ENCODE measurements at places on chromosomes 7 and 10.

DNA sequence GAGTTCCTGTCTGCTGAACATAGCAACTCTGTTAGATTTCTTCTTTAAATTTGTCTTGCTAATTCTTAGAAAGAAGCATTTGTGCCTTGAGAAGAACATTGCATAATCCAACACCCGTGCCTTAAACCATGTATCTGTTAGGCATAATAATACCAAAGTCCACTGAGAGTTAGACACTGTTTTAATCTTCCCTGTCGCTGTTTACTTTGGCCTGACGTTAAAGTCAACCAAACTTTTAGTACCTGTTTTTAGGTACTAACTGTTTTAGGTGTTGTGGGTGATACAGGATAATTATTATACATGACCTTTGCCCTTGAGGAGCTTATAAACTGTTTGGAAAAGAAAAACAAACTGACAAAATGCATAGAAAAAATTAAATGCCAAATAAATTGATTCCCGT, 43.6 kb downstream of the KLHDC10 start:
- no peaks in the 10 kb centered on the region for H3K36me3 ChIP-seq
- H3K4me3 ChIP-seq = no peak overlapping the region
- no peak overlapping the region for H3K27ac ChIP-seq

- no peaks in the 10 kb centered on the region for H3K36me3 ChIP-seq
- no peaks in the 10 kb centered on the region for H3K27me3 ChIP-seq
- H3K4me1 ChIP-seq = no peaks in the 10 kb centered on the region
Observed at GRCh38 chr7:129224251-129225205, at the start of gene AHCYL2. TSS of gene AHCYL2 (plus strand) at chr7:129225030.

DNA sequence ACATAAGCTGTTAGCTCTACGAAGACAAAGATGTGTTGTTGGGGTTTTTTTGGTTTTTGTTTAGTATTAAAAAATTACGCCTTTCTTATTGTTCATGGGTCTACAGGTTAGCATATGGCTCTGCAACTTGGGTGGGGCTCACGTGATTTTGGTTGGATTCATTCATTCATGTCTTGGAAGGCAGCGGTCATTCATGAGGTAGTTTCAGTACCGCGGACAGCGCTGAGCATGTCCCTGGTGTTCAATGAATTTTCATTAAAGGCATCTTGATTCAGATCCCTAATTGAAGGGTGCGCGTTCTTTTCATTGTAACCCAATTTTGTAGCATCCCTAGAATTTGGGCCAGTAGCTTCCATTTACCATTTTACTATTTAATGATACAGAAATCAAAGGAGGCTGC, 42.9 kb upstream of the TCERG1L start:
- no peak overlapping the region for H3K27ac ChIP-seq
- DNase-seq = no peak
- no peaks in the 10 kb centered on the region for H3K27me3 ChIP-seq
- no peaks in the 10 kb centered on the region for H3K4me1 ChIP-seq

DNA sequence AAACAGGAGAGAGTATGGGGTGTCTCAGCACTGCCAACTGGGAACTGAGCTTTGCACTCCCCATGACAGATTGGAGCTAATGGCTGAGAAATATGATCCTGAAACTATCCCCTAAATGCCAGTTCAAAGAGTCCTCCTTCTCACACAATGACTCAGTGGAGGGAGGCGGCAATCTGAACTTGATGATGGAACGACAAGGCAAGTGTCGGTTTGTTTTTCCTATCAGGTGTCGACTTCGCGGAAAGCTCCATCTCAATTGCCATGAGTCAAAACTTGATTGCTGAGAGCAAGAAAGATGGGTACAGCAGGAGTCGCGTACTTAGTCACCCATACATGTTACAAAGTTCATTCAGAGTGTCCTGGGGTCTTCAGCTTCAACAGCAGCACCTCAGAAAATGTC, 52.5 kb downstream of the NPY start:
- no peaks in the 10 kb centered on the region for H3K4me1 ChIP-seq
- H3K27ac ChIP-seq = no peak overlapping the region
- no peak for DNase-seq
- peaks cover 2% of the 10 kb centered on the region for H3K27me3 ChIP-seq

DNA sequence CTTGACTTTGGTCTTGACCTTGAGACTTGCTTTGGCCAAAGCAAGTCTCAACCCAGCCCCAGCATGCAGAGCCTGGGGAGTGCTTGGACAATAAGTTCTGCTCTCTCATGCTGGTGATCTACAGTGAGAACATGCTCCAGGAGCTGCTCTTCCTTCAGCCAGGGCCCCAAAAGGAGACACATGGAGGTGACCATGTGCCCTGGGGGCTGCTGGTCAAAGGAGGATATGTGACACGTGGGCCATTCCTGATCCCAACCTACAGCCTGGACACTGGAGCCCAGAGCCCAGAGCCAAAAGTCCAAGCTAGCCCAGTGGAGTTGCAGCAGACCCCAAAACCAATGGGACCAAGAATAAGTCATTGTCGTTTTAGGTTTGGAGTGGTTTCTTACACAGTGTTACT, 78.2 kb upstream of the CHST15 start:
- H3K27ac ChIP-seq = no peak overlapping the region
- H3K27me3 ChIP-seq = no peaks in the 10 kb centered on the region
- DNase-seq = no peak
- no peaks in the 10 kb centered on the region for H3K36me3 ChIP-seq
- H3K4me3 ChIP-seq = no peak overlapping the region

GRCh38 chr10:104639590-104640338, 1.3 kb upstream of the SORCS3 start:
- H3K27me3 ChIP-seq = no peaks in the 10 kb centered on the region
- no peak for DNase-seq
- H3K4me3 ChIP-seq = no peak overlapping the region
- no peaks in the 10 kb centered on the region for H3K4me1 ChIP-seq
- no peaks in the 10 kb centered on the region for H3K36me3 ChIP-seq

DNA sequence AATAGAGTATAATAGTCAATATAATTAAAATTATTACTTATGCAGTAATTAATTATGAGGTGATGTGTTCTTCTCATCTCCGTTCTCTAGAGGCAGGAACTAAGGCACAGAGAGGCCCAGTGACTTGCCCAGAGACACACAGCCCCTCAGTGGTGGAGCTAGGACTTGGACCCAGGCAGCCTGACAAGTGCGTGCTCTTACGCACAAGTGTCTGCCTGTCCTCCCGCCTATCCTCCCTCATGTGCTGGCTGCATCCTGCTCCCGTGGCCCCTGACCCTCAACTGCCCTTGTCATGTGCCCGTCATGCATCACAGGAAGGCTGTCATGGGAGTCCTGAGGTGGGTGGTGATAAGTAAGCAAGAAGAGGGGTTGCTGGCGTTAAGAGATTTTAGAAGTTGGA, 14.3 kb downstream of the IL2RA start:
- H3K4me1 ChIP-seq = no peaks in the 10 kb centered on the region
- H3K4me3 ChIP-seq = no peak overlapping the region
- H3K36me3 ChIP-seq = no peaks in the 10 kb centered on the region
- H3K27ac ChIP-seq = no peak overlapping the region
- no peaks in the 10 kb centered on the region for H3K27me3 ChIP-seq

GRCh38 chr10:71039551-71039950, 151.2 kb upstream of the PCBD1 start:
- H3K4me1 ChIP-seq = no peaks in the 10 kb centered on the region
- no peaks in the 10 kb centered on the region for H3K36me3 ChIP-seq
- H3K27me3 ChIP-seq = no peaks in the 10 kb centered on the region

DNA sequence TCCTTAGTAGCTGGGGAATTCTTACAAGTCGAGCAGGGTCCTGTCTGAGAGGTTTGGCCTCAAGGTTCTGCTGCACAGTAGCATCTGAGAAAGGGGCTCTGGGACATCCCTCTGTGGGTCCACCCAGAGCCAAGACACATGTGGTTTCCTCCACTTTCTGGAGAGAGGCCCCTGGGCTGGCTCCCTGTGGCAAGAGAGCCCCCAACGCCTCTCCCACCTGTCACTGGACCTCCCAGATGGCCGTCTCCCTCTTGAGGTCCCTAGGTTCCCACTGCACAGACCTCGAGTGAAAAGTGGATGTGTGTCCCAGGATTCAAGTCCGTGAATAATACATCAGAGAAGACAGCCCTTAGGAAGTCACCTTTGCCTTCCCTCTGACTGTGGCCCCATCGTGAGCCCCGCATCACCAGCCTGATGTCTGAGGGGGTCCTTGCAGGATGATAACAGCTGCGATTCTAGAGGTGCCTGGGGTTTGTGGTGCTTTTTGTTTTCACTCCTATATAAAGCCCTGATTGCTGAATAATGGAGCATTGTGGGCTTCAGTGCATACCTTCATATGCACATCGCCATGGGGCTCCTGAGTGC, 319.0 kb downstream of the GLRX3 start:
- H3K27me3 ChIP-seq = no peaks in the 10 kb centered on the region
- H3K4me3 ChIP-seq = no peak overlapping the region
- H3K4me1 ChIP-seq = no peaks in the 10 kb centered on the region
- H3K36me3 ChIP-seq = no peaks in the 10 kb centered on the region

- no peak overlapping the region for H3K4me3 ChIP-seq
- H3K4me1 ChIP-seq = no peaks in the 10 kb centered on the region
- no peak overlapping the region for H3K27ac ChIP-seq
- H3K36me3 ChIP-seq = no peaks in the 10 kb centered on the region
- no peaks in the 10 kb centered on the region for H3K27me3 ChIP-seq
Observed at GRCh38 chr7:127678947-127679346, 27.0 kb downstream of the SND1 start.

DNA sequence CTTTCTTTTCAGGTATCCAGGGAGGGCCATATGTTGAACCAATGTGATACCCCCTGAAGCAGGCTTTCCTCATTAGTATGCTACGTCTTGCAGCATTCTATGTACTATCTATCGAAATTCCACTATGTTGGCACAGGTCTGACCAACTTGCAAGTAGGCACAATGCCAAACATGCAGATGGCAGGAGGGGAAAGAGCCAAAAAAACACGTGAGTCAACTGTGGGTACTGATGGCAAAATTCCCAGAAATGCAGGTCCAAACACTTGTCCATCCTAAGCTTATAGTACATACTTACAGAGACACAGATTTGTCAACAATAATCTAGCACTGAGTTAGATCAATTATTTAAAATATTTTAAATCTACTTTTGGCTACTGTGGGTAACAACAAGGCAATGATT, 394.9 kb downstream of the DGKB start:
- H3K27me3 ChIP-seq = no peaks in the 10 kb centered on the region
- H3K36me3 ChIP-seq = no peaks in the 10 kb centered on the region
- H3K27ac ChIP-seq = no peak overlapping the region
- no peak overlapping the region for H3K4me3 ChIP-seq
- no peaks in the 10 kb centered on the region for H3K4me1 ChIP-seq
- no peak for DNase-seq

GRCh38 chr10:98458809-98459784, 12.4 kb upstream of the HPS1 start:
- H3K4me1 ChIP-seq = peaks cover 3% of the 10 kb centered on the region
- no peaks in the 10 kb centered on the region for H3K27me3 ChIP-seq
- no peak for DNase-seq

DNA sequence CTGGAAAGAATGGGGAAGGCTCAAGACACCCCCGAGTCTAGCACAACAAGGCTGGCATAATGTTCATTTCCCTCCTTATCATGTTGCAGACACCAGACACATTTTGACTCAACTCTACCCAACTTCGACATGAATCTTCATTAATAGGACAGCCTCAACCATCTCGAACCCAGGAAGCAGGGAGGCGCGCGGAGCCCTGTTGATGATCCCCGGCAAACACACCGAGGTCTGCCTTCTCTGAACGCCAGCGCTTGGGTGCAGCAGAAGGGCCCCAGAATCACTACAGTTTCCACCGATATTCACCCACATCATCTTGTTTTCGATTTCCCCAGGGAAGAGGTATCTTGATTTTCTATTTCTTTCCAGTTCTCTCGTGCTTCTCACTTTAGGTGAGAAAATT, 563.6 kb downstream of the TCERG1L start:
- H3K27me3 ChIP-seq = no peaks in the 10 kb centered on the region
- H3K4me3 ChIP-seq = no peak overlapping the region
- H3K4me1 ChIP-seq = no peaks in the 10 kb centered on the region

- no peaks in the 10 kb centered on the region for H3K36me3 ChIP-seq
- H3K4me1 ChIP-seq = no peaks in the 10 kb centered on the region
- H3K27ac ChIP-seq = no peak overlapping the region
- no peak for DNase-seq
- no peaks in the 10 kb centered on the region for H3K27me3 ChIP-seq
Observed at GRCh38 chr7:43010061-43010460, 77.9 kb downstream of the MRPL32 start.

DNA sequence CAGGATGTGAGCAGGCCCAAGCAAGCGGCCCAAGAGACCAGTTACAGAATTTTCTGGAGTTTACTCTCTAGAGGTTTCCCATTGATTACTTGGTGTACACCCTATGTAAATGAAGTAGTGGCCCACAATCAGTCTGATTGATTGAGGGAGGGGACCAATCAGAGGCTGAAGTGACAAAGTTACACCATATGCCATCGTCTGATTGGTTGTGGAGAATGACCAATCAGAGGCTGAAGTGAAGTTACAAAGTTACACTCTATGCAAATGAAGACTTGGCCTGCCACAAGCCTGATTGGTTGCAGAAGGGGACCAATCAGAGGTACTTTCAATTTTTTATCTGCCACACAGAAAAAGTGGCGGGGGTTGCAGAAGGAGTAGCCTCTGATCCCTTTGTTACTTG, 83.7 kb downstream of the KIF20B start:
- no peak overlapping the region for H3K4me3 ChIP-seq
- no peak overlapping the region for H3K27ac ChIP-seq

- DNase-seq = no peak
- H3K4me3 ChIP-seq = no peak overlapping the region
- peaks cover 4% of the 10 kb centered on the region for H3K36me3 ChIP-seq
- no peak overlapping the region for H3K27ac ChIP-seq
- H3K4me1 ChIP-seq = no peaks in the 10 kb centered on the region
Observed at GRCh38 chr10:122222638-122223037, 48.5 kb upstream of the BTBD16 start.

DNA sequence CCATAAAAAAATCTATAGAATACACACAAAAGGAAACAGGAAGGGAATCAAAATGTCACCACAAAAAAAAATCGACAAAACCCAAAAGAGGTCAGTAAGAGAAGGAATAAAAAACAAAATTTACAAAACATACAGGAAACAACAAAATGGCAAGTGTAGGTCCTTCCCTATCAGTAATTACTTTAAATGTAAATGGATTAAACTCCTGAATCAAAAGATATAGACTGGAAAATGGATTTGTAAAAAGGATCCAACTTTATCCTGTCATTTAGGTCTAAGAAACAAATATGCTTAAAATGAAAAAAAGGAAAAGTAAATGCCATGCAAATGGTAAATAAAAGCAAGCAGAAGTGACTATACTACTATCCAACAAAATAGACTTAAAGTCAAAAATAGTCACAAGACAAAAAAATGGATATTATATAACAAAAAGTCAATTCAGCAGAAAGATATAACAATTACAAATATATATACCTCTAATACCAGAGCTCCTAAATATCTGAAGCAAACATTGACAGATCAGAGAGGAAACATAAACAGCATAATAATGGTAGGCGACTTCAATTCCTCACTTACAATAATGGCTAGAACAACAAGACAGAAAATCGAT, 2.0 kb downstream of the OR13A1 start:
- no peak overlapping the region for H3K27ac ChIP-seq
- no peaks in the 10 kb centered on the region for H3K4me1 ChIP-seq
- H3K36me3 ChIP-seq = no peaks in the 10 kb centered on the region
- H3K27me3 ChIP-seq = no peaks in the 10 kb centered on the region
- DNase-seq = no peak
